ENCODE measurements at places on chromosomes 13 and 19.

- no peak for DNase-seq
Measured at GRCh38 chr19:23526302-23526701, 131.0 kb upstream of the ZNF91 start.

GRCh38 chr19:53518121-53518520, 19.8 kb upstream of the ZNF331 start:
- DNase-seq: no peak

DNA sequence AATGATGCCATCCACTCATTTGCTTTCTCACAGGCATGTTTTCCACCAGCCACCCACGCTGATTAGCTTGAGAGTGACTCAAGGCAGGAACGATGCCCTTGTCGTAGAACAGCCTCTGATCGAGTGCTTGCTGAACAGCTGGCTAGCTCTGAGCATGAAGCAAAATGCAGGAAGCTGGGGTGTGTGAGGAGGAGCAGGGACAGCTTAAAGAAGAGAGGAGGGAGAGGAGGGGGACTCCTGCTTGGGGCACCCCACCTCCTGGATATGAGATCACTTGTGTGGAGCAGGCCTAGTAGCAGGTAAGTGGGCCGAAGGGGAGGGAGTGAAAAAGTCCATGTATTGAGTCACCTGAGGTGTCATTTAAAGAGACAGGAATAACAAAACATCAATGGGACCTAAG, 48.8 kb downstream of the IRS2 start:
- DNase-seq: no peak

GRCh38 chr13:49063011-49063410, 87.3 kb downstream of the FNDC3A start:
- DNase-seq: no peak

DNA sequence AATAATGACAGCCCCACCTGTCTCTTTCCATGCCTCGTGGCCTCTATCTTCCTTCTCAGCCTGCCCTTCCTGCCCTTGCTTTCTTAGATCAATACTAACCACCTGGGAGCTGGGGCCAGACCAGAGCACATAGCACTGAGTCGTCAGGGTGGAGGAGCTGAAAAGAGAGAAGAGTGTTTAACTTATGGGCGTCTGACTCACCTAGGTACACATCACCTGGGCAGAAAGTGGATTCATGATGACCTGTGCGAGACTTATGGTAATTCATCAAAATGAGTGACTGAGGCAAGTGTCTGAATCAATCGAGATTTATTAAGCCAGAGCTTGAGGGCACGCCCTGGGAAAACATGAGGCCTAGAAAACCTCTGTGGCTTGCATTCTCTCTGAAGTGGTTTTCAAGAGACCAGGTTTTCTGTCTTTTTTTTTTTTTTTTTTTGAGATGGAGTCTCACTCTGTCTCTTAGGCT, 19.2 kb downstream of the CEACAM6 start:
- DNase-seq: peak; percentile 28
